Epithelial cell of esophagus (primary cell): ENCODE measurements at places on chromosomes 7 and 10.

GRCh38 chr10:132648072-132648850, 110.7 kb downstream of the INPP5A start:
- no peak for DNase-seq

GRCh38 chr7:127792528-127793342, 140.7 kb downstream of the SND1 start:
- peak; percentile 44 for DNase-seq

- no peak for DNase-seq
These were observed 46.5 kb upstream of the PRKAR1B start for GRCh38 chr7:773622-773915.

GRCh38 chr10:78547397-78547796, 513.7 kb downstream of the RPS24 start:
- DNase-seq, result no peak

- DNase-seq, result peak; percentile 63
These were observed 129.1 kb upstream of the PPP1R3A start for GRCh38 chr7:114047889-114048288.

GRCh38 chr10:78903341-78903940, 165.3 kb upstream of the ZMIZ1 start:
- DNase-seq, result no peak

GRCh38 chr10:69866688-69867461, 65.2 kb downstream of the COL13A1 start:
- DNase-seq, result peak; percentile 37

DNA sequence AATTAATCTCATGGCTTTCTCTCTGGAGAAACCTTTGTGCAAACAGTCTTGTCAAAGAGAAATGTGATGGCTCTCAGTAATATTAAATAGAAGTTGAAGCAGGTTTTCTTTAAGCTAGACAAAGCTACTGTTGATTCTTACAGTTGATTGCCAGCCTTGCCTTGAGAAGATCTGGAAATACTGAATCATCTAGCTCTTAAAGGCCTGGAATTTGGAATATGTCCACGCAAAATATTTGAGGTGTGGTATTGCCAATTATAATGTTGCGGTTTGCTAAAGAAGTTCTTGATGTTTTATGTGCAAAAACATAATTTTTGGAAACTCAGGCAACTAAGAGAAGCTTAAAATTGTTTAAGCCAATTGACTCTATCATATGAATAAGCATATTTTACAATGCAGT, 371.9 kb downstream of the PHF14 start:
- DNase-seq, result no peak

DNA sequence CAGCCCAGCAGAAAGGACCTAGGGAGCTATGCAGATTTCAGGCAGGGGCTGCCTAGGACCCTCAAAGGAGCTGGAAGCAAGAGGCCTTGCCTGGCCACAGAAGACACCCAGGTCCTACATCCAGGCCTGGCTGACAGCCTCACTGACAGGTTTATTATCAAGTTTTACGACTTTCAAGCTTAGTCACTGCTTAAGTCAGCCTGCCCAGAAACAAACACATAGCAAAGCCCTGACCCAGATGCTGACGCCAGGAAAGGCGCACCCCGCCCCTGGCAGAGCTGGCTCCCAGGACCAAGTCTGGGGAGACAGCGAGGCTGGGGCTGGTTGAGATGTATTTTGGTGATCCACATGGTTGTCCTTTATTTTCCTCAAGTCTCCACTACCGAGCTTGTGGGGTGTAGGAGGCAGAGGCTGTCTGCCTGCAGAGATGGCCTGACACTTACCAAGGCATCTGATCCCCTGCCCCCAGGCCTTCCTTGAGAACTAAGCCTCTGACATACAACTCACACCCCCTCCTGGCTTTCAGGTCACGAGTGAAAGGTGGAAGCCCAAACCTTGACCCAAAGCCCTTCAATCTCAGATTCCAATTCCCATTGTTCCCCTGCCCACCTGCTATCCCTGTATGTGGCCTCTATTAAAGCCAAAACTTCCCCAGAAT, 80.7 kb upstream of the EMX2 start:
- peak; percentile 97 for DNase-seq

DNA sequence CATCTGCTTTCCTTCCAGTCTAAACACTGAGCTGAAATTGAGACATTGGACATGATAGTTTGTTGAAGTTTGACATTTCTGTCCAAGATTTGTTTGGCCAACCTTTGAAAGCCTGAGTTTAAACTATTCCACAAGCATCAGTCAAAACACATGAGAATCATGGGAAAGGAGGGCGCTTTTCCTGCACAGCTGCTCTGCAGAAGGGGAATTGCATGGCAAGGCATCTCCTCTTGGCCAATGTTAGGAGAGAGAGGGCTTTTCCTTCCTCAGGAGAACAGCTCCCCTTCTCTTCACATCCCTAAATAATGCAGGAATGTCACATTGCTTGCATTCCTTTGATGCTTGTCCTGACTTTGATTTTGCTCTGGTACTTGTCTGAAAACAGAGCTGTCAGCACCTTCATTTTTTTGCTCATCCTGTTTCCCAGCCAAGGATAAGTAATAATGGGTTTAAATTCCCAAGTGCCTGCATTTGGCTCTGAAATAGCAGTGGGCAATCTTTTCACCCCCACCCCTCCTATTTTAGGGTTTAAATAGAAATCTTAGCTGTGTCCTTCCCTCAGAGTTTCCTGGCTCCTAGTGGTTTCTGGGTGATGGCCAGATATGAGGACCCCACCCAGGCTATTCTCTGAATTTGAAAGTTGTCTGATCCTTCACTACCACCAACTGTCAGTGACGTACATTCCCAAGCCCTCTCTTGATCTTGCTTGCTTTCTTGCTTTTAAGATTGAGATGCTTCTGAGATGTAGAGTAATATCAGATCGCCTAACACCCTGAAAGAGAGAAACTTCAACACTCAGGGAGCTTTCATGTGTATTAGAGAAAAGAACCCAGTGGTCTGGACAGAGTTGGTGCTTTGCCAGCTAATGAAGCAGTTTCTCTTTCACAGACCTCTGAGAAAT, 75.2 kb upstream of the NPVF start:
- DNase-seq, result no peak

DNA sequence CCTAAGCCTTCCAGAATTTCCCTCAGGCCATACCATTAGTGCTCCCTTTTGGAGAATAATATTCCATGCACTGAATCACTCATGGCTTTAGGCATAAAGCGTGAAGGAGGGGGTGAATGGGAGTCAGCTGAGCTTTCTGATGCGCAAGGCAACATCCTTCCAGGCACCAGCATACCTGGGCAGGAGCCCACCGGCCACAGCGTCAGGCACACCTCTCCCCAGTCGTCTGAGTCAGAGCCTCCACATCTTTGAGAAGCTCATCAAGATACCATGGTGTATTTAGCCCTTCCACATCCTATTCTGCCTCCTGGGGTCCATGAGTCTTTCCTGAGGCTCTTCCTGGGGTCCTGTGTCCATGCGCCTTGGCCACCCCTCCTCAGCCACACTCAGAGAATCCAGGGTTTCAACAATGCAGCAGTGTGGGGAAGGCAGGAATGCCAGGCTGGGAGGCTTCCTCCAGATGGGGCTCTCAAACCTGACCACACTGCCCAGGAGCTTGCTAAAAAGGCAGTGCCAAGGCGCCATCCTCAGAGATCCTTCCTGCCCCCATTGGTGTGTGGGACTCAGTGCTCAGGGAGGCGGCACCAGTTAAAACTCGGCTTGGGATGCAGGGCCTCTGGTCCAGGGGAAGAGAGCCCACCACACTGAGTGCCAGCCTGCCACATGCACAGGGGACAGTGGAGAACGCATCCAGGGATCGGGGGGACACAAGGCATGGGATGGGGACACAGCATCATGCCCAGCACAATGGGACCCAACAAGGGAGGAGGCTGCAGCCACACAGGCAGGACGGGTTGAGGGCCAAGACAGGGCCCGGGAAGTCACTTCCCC, 31.6 kb downstream of the RASGEF1A start:
- DNase-seq, result no peak

- peak; percentile 100 for DNase-seq
These were observed 533.0 kb upstream of the GALNT17 start for GRCh38 chr7:70598976-70599375.

DNA sequence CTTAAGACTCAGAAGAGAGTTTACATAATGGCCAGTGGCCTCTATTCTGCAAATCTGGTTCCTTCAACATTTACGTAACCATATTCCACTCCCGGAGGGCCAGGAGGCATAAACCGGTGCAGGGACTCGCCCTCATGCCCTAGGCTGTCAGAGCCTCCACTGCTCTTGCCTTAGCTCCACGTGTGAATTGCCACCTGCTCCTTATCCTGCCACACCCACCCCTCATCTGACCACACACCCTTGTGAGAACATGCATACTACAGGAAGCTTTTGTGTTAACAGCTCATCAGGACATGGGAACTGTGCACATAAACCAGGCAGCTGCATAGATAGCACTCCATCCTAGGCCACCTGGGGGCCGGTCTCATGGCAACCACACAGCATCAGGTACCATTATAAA, 146.7 kb upstream of the PFKP start:
- peak; percentile 44 for DNase-seq

- no peak for DNase-seq
These were observed 40.6 kb downstream of the BTBD16 start for GRCh38 chr10:122311716-122312115.

GRCh38 chr7:46011501-46011900, 90.4 kb upstream of the IGFBP3 start:
- no peak for DNase-seq

GRCh38 chr10:49168171-49168540, 20.0 kb downstream of the TMEM273 start:
- no peak for DNase-seq

DNA sequence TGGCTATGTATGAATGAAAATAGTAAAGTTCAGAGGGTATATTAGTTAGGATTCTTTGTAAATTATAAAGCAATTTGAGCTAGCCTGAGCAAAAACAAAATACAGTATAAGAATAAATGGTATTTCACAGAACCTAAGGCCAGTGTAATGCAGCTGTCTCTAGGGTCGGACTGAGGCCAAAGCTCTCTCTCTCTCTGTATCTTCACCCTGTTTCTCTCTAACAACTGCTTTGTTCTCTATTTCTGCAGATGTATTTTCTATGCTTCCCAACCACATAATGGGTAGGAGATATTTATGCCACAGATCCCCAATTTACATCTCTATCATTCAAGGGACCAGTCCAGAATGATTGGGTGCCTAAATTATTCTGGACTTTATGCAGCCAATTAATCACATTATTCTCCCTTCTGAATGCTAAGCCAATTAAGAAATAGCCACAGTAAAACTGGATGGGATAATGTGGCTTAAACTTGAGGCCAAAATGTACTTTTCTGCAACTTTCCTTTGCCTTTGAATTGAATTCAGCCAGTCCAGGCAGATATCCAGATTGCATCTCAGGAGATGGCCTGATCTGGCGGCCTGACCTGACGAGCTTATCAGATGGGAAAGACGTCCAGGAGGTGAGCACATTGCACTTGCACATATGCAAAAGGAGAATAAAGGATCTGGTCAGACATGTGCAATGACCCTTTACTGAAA, 24.6 kb upstream of the IMMP2L start:
- DNase-seq, result no peak

GRCh38 chr10:119103903-119104653, at the start of gene DENND10:
TSS of gene DENND10 (plus strand) at chr10:119104113. CDS start at chr10:119104143, 30 bp downstream.
- peak; percentile 89 for DNase-seq

- no peak for DNase-seq
These were observed 8.4 kb upstream of the R3HCC1L start for GRCh38 chr10:98125940-98126631.

GRCh38 chr10:124049484-124049883, 43.9 kb downstream of the CHST15 start:
- peak; percentile 86 for DNase-seq

GRCh38 chr10:53453196-53453595, 680.6 kb upstream of the MBL2 start:
- DNase-seq, result peak; percentile 14

GRCh38 chr10:120039826-120040225, 147.3 kb downstream of the SEC23IP start:
- DNase-seq, result no peak

DNA sequence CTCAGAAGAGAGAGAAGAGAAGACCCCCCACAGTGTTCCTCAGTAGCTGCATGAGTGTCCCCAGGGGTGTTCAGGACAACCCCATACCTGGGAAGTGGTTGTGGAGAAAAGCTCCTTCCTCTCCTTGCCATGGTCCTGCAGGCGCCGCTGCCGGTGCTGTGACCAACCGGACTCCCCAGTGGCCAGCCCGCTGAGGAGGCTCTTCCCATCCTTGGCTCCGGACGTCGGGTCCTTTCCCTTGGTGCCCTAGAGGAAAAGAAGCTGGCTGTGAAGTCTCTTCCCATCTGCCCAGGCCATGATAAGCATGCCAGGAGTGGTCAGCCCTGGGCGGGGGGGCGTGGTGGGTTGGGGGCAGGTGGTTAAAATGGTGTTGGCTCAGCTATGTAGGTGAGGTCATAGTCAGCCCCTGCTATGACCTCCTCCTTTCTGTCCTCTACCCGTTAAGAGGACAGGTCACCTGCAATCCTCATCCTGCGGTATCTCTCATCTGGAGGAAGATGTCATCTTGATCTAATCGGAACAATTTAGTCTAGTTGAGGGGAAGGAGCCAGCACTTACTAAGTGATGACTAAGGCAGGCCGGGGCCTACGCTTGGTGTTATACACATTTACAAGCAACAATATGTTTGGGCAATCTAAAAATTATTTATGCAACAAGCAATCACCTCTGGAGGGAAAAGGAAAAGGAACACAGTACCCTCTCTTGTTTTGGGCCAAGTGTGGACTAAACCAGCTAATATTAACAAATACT, 13.2 kb downstream of the WDR91 start:
- no peak for DNase-seq
